ENCODE measurements at places on chromosomes 1 and 21. TPM values are rescaled to one million over a fixed set of nuclear protein-coding genes. Genes with fewer than 3 reads are reported as not detected.

DNA sequence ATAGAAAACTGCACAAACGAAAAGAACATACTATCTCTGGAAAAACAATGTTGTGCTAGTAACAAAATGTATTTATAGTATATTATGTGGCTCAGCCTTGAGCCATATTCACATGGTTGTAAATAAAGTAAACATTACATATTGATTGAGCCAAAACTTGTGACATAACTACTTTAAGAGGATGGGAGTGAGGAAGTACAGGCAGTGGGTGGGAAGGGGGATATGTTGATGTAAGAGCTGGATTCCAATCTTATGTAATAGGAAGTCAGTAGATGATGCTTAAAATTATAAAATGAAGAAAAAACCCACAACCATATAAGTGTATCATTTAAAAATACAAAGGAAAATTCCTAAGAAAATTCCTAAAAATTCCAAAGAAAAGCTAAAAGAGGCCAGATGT, 42.7 kb downstream of the RHOU start:
- no peak for DNase-seq

DNA sequence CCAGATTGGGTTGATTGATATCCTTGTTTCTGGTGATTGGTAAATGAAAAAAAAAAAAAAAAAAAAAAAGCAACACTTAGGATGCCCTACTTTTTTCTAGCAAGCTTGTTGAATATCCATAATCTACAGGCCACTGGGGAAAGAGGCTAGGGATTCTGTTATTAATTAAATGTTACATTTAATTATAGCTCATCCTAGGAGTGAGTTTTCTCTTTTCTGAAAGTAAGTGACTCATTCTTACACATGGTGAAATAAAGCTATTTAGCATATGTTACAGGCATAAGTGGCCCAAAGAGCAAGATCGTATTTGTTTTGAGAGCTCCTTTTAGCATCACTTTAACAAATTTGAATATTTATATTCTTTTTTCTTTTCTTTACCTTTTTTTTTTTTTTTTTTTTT, 94.5 kb downstream of the FNBP1L start:
- DNase-seq = no peak

DNA sequence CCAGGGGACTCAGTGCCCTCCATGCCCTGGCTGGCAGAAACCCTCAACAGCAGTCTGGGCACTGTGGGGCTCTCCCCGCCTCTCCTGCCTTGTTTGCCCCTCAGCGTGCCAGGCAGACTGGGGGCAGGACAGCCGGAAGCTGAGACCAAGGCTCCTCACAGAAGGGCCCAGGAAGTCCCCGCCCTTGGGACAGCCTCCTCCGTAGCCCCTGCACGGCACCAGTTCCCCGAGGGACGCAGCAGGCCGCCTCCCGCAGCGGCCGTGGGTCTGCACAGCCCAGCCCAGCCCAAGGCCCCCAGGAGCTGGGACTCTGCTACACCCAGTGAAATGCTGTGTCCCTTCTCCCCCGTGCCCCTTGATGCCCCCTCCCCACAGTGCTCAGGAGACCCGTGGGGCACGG, 2.8 kb upstream of the TAS1R3 start:
- DNase-seq = no peak

DNA sequence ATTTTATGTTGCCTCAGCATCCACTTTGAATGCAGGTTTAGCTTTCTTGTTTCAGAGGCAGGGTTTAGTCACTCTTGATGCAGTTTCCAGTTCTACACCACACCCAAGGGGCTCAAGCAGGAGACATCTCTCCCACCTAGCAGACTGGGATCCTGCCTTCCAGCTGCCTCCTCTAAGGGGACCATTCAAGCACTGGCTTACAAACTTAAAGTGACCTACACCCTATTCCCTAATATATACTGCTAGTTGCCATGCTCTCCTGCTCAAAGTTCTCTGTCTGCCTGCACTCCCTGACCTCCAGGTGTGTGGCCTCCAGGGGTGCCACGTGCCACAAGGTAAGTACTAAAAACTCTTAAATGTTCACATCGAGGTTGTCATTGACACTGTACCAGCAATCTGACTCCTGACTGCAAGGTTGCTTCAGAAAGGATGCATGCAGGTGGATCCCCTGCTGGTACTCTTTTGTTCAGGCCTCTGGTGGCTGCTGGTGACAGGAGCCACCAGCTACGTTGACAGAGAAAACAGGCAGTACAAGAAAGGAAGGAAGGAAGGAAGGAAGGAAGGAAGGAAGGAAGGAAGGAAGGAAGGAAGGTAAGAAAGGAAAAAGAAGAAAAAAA, 185.9 kb downstream of the COQ8A start:
- no peak for DNase-seq

- no peak for DNase-seq
Observed at GRCh38 chr21:45595574-45596295, 47.8 kb upstream of the PCBP3 start.

GRCh38 chr1:23013657-23014056, 2.0 kb downstream of the TEX46 start:
- DNase-seq = peak; percentile 79

GRCh38 chr1:117629625-117630422, 24.0 kb downstream of the TENT5C start:
- no peak for DNase-seq

- DNase-seq = no peak
Observed at GRCh38 chr1:60864722-60865121, 217.6 kb upstream of the NFIA start.

DNA sequence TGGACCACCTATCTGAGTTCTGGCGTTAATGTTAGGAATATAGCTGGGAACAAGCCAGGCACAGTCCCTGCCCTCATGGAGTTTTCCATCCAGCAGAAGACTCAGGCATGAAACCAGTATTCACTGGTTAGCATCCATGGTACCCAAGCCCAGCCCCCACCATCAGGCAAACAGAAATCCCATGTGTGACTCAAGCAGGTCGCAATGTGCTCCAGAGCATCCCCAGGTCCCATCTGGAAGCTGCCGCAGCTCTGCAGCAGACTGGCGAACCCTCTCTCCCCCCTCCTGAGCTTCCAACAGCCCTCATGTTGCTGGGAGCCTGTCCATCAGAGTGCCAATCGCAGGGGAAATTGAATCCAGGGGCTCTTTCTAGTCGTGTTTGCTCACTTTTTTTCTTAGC, 174.2 kb downstream of the RRAGC start:
- DNase-seq = no peak

DNA sequence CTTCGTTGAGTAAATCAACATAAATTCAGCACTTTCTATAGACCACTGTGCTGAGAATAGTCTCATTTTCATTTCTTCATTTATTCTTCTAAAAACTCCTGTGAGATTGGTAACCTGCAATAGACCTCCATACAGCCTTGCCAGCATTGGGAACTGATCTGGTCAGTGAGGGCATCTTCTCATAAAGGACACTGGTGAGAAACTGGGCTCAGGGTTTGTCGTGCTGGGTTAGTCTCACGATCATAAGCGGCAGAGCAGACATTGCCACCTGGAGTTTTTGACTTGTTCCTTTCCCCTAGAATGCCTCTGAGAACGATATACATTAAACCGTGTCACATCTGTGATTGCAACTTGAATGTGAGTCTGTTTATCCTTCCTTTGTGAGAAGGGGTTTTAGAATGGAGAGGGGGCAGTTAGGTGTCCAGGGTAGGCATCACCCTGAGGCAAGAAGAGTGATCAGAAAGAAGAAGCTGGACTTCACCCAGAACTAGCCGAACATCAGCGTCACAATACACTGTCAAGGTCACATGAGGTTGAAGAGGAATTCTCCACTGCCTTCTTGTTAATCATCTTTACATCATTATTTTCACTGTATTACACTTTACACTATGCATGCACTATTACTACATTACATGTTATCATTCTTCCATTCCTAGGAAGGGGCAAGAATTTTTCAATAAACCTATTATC, 1.4 kb upstream of the TTLL7 start:
- DNase-seq = no peak

DNA sequence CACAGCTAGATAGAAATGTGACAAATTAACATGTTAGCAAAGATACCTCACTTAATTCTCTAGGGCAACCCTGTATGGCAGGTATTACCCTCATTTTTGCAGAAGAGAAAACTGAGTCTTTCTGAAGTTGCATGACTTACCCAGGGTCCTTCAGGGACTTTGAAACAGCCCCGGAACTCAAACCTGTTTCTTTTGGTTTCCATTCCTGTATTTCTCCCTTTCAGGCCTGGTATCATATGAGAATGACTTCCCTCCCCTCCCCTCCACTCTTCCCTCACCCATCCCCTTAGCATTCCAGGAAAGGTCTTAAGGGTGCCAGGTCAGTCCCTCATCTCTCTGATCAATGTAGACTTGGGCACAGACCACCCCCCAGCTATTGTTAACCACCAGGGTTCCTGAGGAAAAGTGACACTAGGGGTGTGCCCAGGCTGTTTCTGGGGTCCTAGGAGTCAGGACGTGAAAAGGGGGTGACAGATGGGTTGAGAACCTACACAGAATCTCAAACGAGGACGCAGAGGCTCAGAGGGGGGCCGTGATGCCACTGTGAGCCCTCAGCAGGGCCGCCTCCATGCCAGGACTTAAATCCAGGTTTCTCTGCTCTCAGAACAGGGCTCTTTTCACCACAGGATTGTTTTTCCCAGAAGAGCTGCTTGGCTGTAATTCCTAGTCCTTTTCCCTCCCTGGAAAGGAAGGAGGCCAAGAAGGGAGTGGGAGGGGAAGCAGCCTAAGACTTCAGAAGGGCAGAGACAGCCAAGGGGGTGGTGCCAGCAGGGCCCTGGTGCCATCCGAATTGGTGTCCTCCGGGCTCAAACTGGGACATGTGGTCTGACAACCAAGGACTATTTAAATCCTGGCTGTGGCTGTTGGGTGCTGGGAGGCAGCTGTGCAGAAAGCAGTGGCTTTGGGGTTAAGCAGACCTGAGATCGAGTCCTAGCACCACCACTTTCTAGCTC, 2.1 kb upstream of the WASF2 start:
- no peak for DNase-seq

GRCh38 chr21:42492201-42492600, 3.8 kb downstream of the RSPH1 start:
- DNase-seq = no peak

DNA sequence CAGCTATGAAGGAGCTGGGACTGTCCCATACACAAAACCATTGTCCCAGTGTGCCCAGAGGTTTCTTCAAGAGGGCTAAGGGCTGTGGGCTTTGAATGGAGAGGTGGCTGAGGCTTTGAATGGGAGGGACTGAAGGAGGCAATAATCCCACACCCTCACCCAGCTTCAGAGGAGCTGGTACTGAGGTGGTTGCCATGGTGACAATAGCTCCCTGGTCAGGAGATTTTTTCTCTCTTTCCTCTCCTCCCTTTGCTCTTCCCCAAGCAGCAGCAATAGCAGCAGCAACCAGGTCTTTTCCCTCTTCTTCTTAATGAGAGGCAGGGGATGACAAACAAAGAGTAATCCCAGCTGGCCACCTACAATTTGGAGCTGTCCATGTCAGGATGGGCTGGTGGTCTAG, 1.6 kb downstream of the HPCAL4 start:
- DNase-seq = no peak

DNA sequence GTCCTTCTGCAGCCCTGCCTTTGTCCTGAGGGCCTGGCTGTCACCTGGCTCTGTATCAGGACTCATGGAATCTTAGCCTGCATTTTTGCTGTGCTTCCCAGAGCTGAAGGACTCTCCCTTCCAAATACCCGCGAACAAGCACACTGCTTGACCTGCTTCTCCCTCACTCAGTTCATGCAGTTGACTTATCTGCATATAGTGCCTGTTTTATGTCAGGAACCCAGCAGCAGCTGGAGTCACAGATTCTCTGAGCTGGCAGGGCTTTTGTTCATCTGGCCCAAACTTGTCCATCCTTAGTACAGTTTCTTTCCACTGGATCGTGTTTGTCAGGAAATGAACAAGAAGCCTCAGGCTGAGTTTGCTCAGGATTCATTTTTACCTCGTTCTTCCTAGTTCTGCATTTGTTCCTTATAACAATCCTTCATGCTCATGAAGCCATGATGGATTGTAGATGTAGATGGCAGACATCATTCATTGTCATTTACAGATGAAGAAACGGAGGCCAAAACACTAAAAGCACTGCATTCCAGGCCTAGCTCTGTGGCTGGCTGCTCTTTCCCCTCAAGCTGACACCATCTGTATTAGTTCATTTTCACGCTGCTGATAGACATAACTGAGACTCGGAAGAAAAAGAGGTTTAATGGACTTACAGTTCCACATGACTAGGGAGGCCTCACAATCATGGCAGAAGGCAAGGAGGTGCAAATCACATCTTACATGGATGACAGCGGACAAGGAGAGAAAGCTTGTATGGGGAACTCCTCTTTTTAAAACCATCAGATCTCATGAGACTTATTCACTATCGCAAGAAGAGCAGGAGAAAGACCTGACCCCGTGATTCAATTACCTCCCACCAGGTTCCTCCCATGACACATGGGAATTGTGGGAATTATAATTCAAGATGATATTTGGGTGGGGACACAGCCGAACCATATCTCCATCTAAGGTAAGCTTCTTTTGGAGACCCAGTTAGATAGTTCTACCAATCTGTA, 150.9 kb downstream of the HIVEP3 start:
- DNase-seq = peak; percentile 79

- DNase-seq = peak; percentile 64
Observed at GRCh38 chr1:65412984-65413375, 7.5 kb upstream of the LEPR start.

DNA sequence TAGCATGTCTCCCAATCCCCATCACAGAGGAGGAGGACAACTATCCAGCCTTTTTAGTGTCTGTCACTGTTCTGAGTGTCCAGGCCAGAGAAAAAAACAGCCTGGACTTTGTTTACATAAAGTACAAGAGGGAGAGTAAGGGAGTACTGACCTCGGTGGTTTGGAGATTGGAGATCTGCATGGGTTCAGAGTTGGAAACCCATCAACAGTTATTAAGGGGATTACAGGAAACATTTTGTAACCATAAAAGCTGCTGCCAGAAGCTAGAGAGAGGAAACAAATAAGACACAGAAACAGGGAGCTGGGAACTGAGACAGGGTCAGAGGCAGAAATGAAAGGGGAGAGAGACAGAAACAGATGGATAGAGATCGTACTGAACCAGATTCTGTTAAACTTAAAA, 131.5 kb upstream of the CTTNBP2NL start:
- no peak for DNase-seq

GRCh38 chr1:205056188-205056611, 13.2 kb downstream of the CNTN2 start:
- peak; percentile 11 for DNase-seq

- peak; percentile 87 for DNase-seq
Observed at GRCh38 chr1:93579891-93580290, 101.7 kb downstream of the BCAR3 start.

DNA sequence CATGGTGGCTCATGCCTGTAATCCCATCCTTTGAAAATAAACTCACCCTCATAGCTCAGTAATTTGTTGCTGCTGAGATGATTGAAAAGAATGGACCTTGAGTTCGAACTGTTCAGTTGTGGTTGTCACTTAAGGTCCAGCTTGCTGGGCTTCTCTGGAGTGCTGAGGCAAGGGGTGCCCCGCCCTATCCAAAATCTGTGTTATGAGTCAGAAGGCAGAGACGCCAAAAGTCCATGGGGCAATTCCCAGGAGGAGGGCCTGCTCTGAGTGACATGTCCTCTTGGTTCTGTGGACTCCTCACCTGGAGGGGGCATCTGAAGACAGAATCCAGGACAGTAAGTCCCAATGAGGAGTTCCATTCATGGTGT, 64.8 kb downstream of the MYOM3 start:
- DNase-seq = peak; percentile 67

The KRTAP22-1 gene
- total RNA-seq = not detected

The AQP10 gene
- total RNA-seq = not detected

The S100A7 gene
- total RNA-seq = not detected

The TXNIP gene
- total RNA-seq = 138 TPM

The PLA2G2A gene
- not detected for total RNA-seq

The NBL1 gene
- 104 TPM for total RNA-seq

The TMEM81 gene
- total RNA-seq = 1.5 TPM

The ANXA9 gene
- total RNA-seq = 0.67 TPM

The LAMC2 gene
- 1,201 TPM for total RNA-seq

The NPHP4 gene
- total RNA-seq = 8.2 TPM

The SPRR2F gene
- total RNA-seq = not detected

The UBAP2L gene
- 63.7 TPM for total RNA-seq

The C1orf210 gene
- total RNA-seq = 7.2 TPM

The EDARADD gene
- total RNA-seq = 17.8 TPM

Data from mammary epithelial cell (primary cell).